ENCODE measurements at places on chromosomes 4 and X. TPM values are rescaled to one million over a fixed set of nuclear protein-coding genes. Genes with fewer than 3 reads are reported as not detected.

GRCh38 chr4:172202480-172203076 lies 389.4 kb downstream of the GALNTL6 start:
- no peak for DNase-seq
- no peak overlapping the region for H3K27ac ChIP-seq
- H3K27me3 ChIP-seq: no peaks in the 10 kb centered on the region

DNA sequence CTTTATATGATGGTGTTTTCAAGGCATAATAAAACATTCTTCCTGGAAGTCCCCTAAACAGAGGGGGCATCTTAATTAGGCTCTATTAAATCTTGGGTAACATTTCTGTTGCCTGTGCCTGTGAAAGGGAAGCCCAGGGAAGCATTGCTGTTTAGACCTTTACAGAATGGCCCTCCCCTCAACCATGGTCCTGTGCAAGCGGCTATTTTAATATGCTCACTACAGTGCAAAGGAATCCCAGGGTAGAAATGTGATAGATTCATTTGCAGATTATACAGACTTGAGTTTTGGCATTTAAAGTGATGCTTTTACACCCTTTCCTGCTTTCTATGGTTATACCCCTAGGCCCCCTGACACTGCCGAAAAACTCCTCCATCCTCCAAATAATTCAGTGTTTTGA lies 65.3 kb downstream of the CLCN5 start:
- H3K4me1 ChIP-seq: no peaks in the 10 kb centered on the region
- no peaks in the 10 kb centered on the region for H3K27me3 ChIP-seq
- no peak for DNase-seq
- H3K27ac ChIP-seq: no peak overlapping the region

- H3K36me3 ChIP-seq: peaks cover 9% of the 10 kb centered on the region
- DNase-seq: no peak
- H3K4me3 ChIP-seq: peak overlapping the region; percentile 94
- peaks cover 9% of the 10 kb centered on the region for H3K27me3 ChIP-seq
- peaks cover 15% of the 10 kb centered on the region for H3K4me1 ChIP-seq
Observed at GRCh38 chr4:73067971-73068394, 1.5 kb downstream of the COX18 start.

The IGSF1 gene
- total RNA-seq: 1.1 TPM
